ENCODE measurements at places on chromosomes 16 and 17.

GRCh38 chr17:30217054-30217453 is 18.4 kb downstream of the SLC6A4 start:
- no peak for DNase-seq

- DNase-seq = no peak
Measured at GRCh38 chr16:88008840-88009239, 57.6 kb downstream of the BANP start.

DNA sequence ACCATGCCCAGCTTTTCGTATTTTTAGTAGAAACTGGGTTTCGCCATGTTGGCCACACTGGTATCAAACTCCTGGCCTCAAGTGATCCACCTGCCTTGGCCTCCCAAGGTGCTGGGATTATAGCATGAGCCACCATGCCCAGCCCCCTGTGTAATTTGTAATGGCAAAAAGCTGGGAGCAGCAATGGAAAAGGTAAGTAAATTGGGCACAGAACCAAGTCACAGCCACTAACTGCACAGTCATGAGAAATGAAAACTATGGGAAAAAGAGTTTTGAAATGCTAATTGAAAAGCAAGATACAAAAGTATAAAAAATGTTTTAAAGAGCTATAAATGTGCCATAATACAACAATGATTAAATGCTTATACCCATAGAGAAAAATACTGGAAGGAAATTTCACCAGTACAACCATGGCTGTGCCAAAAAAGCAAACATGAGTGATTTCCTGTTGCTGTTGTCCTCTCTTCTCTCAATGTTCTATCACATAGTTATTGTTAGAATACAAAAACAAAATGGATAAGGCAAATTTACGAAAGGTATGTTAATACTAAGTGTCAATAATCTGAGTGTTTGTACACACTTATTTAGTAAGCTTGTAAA is 6.2 kb downstream of the NTAN1 start:
- DNase-seq = no peak

DNA sequence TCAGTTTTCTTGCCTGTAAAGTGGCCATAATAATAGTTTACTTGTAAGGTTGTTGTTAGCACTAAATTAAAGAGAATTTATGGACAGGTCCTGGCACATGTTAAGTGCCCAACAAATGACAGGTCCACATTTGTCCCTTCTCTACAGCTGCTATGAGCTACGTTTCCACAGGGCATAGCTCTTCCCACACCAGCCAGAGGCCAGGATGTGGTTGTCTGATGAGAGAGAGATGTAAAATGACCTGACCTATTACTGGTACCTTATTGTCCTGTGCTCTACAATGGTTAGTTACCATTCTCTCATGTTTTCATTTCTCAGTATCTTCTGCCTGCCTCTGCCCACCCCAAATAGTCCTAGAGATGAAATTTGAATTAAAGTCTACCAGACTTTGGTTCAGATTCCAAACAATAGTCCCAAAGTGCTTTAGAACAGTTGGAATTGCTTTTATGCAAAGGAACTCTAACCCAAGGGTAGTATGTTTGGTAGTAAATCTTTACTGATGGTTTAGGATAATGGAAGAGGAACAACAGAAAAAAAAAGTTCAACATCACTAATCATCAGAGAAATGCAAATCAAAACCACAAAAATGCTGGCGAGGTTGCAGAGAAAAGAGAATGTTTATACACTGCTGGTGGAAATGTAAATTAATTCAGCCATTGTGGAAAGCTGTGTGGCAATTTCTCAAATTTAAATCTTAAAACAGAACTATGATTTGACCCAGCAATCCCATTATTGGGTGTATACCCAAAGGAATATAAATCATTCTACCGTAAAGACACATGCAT is 57.1 kb upstream of the ANKFN1 start:
- DNase-seq = no peak

DNA sequence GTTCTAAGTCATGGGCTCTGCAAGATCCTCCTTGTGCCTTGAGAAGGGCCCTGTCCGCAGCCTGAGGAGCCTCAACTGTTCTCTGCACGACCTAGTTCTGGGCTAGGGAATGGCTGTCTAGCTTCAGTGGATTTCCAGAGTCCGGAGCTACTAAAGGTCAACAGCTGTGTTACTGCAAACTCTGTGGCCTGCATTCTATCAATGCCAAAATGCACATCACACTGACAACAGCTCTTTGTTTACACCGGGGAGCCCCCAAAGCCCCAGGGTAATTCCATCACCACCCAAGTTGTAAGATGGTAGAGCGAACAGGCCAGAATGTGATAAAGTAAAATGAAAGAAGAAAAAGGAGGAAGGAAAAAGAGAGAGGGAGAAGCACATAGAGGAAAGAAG is 610.2 kb downstream of the MAF start:
- no peak for DNase-seq

GRCh38 chr17:7211491-7212273 is 8.0 kb downstream of the DLG4 start:
- DNase-seq = no peak

DNA sequence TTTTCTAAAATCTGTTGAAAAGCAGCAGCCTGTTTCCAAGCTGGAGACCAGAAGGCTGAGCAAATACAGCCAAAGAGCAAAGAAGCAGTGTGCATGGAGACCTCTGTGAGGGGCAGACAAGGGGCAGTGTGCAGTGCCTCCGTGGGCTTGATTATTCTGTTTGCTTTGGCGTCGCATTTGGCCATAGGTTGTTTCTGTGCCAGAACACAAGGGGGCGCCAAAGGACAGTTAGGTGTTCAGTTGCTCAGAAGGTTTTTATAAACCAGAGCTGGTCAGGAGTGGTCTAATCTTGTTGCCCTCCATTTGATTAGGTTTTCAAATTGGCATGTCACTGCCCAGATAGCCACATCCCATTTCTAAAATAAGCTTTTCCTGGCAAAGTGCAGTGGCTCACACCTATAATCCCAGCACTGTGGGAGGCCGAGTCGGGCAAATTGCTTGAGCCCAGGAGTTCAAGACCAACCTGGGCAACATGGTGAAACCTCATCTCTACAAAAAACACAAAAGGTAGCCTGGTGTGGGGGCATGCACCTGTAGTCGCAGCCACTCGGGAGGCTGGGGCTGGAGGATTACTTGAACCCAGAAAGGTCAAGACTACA is 10.6 kb downstream of the MYH3 start:
- peak; percentile 76 for DNase-seq

GRCh38 chr17:77160875-77161530 is 20.2 kb downstream of the SEC14L1 start:
- DNase-seq = no peak

DNA sequence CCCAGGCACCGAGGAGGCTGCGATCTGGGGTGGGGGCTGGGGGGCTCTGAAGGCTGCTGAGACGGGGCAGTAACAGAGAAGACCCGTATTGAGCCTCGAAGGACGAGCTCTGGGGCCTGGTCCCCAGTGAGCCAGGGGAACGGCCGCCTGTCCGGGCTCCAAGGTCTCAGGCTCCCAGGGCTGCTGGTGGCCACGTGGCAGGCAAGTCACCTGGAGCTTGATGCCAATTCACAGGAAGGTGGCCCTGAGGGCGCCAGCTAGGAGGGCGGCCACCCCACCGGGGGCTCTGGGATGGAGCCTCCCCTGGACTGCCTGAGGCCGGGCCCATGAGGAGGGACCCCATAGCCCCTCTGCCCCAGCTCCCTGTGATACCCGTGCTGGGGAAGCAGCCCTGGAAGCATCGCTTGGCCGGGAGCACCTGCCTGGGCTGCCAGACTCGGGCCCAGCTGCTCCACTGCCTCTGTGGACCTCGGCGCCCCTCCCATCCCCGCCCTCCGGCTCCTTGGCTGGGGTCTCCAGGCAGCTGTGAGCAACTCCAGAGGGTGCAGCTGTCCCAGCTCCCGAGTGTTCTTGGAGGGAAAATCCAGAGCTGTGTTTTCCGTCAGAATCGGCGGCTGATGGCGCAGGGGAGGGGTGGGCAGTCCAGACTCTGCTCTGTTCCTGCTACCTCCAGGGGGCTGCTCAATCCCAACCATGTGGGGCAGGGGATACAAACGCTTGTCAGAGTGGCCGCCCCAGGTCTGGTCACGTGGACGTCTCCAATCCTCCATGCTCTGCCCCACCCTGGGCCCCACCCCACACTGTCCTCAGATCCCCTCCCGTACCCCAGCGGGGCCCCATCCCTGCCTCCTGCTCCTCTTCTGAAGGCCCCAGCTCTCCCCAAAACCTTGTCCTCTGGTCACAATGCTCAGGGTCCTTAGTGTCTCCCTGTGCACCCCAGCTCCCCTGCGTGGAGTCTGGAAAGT is 67.2 kb upstream of the GNG13 start:
- no peak for DNase-seq

GRCh38 chr16:11391576-11391975 is 46.3 kb downstream of the RMI2 start:
- DNase-seq = no peak

DNA sequence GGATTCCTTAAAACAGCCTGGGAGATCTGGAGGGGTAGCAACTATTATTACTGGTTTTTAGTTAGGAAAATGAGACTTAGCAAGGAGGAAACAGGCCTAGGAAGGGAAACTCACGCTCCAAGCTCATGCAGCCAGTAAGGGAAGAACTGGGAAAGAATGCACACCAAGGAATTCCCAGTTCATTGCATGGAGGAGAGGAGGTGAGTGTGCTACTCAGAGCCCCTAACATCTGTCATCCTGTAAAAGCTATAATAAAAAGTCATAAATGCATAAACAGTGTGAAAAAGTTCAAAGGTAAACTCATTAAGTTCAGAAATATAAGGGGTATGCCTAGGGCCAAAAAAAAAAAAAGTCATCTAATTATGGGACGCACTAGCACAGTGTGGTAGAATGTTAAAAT is 25.9 kb downstream of the TMEM98 start:
- no peak for DNase-seq

GRCh38 chr16:75267631-75268264 is 16.3 kb upstream of the BCAR1 start:
- no peak for DNase-seq

- DNase-seq = no peak
Measured at GRCh38 chr16:4682084-4682591, 11.2 kb upstream of the NUDT16L1 start.

GRCh38 chr17:40331743-40332641 is 23.0 kb downstream of the RARA start:
- no peak for DNase-seq

- no peak for DNase-seq
Measured at GRCh38 chr16:83623892-83624291, 183.9 kb upstream of the HSBP1 start.

GRCh38 chr16:105521-105920 is 27.5 kb downstream of the MPG start:
- DNase-seq = no peak

GRCh38 chr16:397736-398332 is 835 bp downstream of the NME4 start:
- DNase-seq = no peak

- DNase-seq = no peak
Measured at GRCh38 chr17:16917671-16918394, 54.1 kb downstream of the TNFRSF13B start.

DNA sequence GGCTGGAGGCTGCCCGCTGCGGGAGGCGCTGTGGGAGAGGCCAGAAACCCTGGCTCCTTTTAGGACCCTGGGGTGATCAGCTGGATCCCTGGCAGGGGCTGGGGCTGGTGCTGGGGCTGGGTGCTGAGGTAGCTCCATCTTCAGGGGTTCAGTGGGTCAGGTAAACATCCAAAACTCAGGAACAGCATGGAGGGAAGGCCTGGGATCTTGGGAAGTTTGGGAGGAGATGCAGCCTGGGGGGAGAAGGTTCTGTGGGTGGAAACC is 21.0 kb downstream of the ADGRG5 start:
- DNase-seq = no peak

DNA sequence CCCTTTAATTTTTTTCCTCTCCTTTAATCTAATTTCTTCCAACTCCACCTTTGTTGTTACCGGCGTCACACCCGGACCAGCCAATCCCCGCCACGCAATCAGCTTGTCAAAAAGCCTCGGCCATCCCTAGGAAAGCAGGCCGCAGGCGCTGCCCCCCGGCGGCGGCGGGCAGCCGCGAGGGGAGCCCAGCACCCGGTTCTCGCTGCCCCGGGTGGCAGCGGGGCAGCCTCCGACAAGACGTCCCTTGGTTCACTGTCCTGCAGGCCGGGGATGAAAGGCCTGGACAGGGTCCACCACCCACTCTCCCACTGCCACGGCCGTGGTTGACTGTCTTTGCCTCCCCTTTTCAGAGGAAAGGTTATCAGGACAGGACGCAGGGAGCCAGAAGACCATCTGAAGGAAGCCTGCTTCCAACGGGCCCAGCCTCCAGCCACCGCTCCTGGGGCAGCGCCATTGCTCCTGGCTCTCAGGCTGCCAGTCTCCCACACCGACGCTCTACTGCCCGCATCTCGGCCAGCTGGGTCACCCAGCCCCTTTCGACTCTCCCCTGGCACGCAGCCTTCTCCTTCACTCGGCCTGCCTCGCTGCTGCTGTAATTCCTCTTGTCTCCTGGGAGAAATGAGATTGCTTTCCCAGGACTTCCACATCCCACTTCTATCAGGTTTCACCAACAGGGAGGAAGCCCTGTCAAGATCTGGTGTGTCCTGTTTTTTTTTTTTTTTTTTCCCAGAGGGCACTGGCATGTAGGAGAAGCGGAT is 2.8 kb upstream of the UBTF start:
- DNase-seq = no peak

GRCh38 chr16:50991006-50991405 is 160.1 kb downstream of the SALL1 start:
- no peak for DNase-seq

DNA sequence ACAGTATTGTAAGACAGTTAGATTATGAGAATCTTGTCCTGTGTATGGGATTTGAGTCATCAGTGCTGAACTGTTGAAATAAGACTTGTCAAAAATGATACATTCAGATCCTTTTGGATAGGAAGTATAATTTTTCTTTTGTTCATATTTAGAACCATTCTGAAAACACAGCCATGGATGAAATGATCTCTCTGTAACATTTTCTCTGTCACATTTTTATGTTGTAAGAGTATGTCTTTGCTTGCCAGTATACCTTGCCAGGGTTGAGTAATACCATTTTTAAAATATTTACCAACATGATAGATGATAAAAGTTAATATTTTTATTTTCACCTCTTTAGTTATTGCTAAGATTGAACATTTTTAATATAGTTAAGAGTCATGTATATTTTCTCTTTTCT is 45.0 kb downstream of the NSRP1 start:
- DNase-seq = no peak

DNA sequence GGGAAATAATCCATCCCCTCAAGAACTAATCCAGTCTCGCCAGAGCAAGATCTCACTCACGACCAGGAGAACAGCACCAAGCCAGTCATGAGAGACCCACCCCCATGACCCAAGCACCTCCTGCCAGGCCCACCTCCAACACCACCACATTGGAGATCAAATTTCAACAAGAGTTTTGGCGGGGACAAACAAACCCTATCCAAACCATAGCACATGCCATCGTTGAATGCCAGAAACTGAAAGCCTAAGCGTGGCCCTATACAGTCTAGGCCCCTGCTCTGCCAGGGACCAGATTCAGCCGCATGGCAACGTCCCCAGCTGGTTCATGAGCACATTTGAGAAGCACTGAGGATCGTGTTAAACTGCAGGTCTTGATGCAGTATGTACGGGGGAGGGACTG is 57.3 kb downstream of the AXIN2 start:
- DNase-seq = no peak
